Amniotic stem cell (primary cell): ENCODE measurements at places on chromosomes 16 and 17.

- no peak for DNase-seq
Observed at GRCh38 chr16:57348327-57348726, 10.3 kb upstream of the CCL22 start.

GRCh38 chr16:31875112-31875803 lies 1.7 kb downstream of the ZNF267 start:
- no peak for DNase-seq

DNA sequence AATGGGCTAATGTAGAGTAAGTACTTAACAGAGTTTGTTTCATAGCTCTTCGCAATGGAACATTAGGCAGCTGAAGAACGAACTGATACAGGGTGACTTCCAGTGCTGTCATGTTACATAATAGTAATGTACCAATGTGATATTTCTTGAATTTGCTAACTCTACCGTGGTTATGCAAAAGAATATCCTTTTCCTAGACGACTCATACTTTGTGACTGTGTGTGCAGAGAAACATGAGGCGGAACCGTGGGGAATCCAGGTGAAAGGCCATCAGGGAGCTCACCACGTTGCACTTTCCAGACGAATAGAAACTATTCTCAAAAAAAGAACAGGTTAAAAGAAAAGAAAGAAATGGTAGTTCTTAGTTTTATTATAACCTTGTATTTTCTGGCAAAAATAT lies 13.2 kb downstream of the NOB1 start:
- DNase-seq = no peak

GRCh38 chr17:13989138-13989537 lies 80.2 kb upstream of the COX10 start:
- no peak for DNase-seq

- DNase-seq = no peak
Observed at GRCh38 chr16:27318392-27319256, 4.8 kb downstream of the IL4R start.

- no peak for DNase-seq
Observed at GRCh38 chr17:80989586-80989913, 2.1 kb upstream of the CHMP6 start.

- DNase-seq = no peak
Observed at GRCh38 chr17:66406701-66407644, 104.6 kb downstream of the PRKCA start.

GRCh38 chr16:57019746-57020145 lies 30.4 kb downstream of the NLRC5 start:
- no peak for DNase-seq

GRCh38 chr16:19911747-19912454 lies 27.3 kb upstream of the GPRC5B start:
- no peak for DNase-seq

DNA sequence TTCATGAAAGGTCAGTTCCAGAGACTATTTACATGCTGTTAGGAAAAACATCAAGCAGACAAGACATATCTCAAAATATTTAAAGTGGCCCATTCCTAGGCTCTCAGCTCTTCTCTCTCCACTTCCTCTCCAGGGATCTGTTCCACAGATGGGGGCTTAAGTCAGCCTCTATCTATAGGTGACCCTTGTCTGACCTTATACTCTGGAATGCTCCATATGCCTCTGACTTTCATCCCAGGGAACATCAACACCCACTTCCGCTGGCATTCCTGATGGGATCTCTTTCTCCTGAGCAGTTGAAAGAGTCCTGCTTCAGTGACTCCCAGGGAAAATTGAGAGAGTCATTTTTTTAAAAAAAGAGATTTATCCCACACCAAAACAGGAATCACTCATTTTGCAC lies 11.5 kb upstream of the WIPI1 start:
- DNase-seq = no peak

- no peak for DNase-seq
Observed at GRCh38 chr16:17853958-17854357, 383.2 kb upstream of the XYLT1 start.

DNA sequence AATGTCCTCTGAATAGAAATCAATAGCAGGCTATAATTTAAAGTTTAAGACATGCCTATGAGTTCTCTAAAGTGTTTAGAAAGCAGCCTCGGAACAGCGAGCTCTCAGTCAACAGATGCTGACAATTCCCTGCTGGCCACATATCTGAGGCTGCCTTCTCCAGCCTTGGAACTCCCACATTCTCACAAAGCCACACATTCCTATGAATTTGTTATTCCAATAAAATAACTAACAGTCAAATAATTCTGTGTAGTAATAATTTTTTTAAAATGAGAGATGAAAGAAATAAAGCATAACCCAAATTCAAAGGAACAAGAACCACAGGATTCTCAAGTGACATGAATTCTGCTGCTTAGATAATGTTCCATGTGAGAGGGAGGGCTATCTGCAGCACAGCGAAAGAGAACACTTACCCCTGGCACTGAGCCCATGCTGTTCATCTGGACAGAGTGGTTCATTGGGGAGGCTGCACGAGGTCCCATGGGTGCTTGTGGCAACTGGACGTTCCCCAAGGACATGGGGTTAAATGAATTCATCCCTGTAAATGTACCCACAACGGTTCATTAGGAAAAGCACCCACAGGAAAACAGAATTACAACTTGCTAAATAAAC lies 56.9 kb upstream of the TRAP1 start:
- no peak for DNase-seq

GRCh38 chr17:31318298-31318801 lies 3.1 kb downstream of the EVI2A start:
- DNase-seq = no peak

- no peak for DNase-seq
Observed at GRCh38 chr17:65020284-65020683, 36.3 kb downstream of the GNA13 start.

DNA sequence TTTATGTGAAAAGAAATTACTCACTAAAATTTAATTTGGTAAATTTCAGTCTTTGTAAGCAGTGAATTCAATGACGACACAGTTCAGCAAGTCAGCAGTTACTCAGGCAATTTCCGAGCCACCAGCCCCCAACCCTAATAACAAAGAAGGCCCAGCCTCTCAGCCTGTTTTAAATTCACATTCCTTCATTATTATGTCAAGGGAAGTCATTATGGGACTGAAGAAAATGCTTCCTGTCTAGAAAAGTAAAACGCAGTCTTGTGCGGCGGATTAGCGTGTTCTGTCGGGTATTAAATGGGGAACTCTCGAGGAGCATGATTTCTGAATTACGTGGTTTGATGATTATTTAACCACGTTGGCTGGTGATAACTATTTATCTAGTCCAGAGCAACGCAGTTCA lies 177.6 kb downstream of the AIPL1 start:
- no peak for DNase-seq

- no peak for DNase-seq
Observed at GRCh38 chr17:57705921-57706695, 39.0 kb downstream of the CCDC182 start.

- no peak for DNase-seq
Observed at GRCh38 chr16:88467541-88467944, 14.5 kb downstream of the ZFPM1 start.

- DNase-seq = no peak
Observed at GRCh38 chr17:82565551-82565950, 46.0 kb downstream of the FOXK2 start.

DNA sequence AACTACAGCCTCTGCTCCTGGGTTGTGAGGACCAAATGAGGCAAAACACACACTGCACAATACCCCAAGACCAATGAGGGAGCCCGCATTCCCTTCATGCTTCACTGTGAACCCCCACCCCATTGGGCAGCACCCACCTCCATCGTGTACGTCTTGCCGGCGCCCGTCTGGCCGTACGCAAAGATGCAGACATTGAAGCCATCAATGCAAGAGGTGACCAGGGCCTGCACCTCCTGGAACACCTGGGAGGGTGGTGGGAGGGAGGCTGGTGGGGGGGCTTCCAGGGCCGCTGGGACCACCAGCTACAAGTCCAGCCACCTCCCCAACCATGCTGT lies 28.4 kb downstream of the KATNB1 start:
- no peak for DNase-seq

DNA sequence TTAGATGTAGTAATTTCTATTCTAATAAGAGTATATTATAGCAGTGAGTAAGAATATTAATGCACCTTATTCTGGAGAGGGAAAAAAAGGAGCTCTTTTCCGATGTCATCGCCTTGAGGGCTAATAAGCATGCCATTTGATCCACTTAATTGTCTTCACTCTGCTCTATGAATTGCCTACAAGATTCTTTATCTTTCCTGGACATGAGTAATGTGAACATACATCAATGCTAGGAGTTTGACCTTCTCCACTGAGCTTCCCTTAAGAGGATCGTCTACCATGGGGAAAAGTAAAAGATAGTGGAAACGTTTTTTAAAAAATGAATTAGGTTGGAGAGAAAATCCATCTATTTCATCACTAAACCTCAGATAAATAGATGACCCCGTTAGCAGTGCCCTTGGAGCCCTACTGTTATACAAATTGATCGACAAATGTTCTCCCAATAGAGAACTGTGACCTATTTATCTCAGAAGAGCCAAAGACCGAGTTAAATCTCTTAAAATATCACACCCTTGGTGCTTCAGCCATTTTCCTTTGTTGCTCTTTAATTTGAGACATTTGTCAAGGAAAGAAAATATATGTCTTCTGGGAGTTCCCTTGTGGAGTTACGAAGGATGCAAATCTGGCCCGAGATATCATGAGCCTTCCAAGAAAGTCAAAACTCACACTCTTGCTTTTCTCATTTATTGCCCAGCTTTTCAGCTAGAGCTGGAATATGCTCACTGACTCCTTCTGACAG lies 898.5 kb downstream of the KCNJ2 start:
- no peak for DNase-seq

GRCh38 chr17:13702266-13702665 lies 100.5 kb upstream of the HS3ST3A1 start:
- DNase-seq = no peak

DNA sequence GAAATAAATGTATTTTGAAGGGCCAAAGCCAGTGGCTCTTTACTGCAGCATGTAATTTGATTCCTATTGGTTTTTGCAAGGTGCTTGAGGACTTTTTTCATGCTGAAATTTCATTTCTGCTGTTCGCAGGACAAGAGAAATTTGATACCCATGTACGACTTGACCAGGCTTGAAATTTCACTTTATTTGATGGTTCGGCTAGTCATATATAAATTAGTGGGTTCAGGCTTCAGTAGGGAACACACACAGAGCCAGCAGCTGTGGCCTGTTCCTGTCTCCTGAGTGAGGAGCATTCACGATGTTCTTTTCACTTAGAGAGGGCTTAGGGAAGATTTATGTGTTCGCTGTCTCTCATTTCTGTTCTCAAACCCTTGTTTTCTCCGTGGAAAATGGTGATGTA lies 258.4 kb upstream of the CACNG5 start:
- DNase-seq = no peak

GRCh38 chr17:17422217-17422610 lies 54.6 kb upstream of the MED9 start:
- no peak for DNase-seq

GRCh38 chr16:85253084-85253941 lies 141.0 kb upstream of the CIBAR2 start:
- DNase-seq = no peak

GRCh38 chr17:71905376-71906031 lies 215.3 kb upstream of the SOX9 start:
- no peak for DNase-seq

DNA sequence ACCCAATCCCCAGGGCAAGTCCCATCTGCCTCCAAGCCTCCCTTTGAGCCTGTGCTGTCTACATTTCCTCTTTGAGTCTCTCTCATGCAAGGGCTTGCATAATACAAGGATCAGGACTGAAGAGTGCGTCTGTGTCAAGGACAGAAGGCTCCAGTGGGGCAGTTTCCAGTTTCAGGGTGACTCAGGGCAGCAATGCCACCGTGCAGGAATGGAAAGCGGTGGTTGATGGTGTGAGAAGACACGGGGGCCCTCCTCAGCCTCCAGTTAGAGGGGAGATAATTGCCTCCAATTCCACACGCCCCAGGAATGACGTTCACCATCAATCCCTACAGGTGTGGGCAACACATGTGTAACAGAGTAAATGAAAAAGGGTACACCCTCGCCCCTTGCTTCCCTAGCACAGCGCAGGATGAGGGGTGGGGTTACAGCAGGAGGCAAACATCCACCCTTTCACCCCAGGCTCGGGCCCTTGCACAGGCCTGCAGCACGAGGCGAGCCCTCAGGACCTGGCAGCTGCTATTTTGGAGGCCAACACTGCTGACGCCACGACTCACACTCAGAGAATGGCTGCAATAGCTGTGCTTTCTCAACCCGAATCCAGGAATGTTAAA lies 24.8 kb upstream of the SLC25A19 start:
- DNase-seq = no peak

- no peak for DNase-seq
Observed at GRCh38 chr16:68374246-68374805, 63.5 kb downstream of the PRMT7 start.

DNA sequence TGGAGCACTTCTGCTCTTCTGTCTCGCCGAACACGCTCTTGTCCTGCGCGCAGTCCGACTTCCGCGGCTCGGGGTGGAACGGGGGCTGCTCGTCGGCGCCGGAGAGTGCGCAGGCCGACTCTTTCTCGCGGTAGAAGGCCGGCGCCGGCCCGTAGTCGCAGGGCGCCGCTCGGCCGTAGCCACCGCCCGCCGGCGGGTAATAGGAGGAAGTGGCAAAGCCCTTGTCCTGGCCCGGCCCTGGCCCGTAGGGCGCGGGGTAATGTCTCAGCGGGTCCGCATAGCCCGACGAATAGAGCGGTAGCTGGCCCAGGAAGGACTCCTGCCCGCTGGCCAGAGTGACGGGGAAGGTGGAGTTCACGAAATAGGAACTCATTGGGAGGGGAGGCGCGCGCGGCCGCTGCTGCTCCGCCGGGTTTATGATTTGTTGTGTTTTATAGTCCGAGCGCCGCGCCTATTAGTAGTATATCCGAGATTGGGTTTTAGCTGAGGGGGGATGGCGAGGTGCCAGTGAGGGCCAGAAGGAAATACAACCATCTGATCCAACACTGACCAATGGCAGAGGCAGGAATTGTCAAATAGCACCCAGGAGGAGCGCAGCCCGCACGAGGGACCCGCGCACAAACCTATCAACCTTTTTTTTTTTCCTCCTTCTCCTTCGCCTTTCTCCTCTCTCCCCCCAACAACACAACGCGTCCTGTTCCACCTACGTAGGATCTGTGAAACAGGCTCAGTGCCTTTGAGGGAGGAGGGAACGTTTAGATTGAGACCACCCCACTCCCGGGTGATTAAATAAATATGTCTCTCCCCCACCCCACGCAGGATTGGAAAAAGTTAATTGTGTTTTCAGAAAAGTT lies 4.4 kb upstream of the HOXB5 start:
- no peak for DNase-seq

- no peak for DNase-seq
Observed at GRCh38 chr17:6496116-6496481, 51.8 kb downstream of the PIMREG start.

DNA sequence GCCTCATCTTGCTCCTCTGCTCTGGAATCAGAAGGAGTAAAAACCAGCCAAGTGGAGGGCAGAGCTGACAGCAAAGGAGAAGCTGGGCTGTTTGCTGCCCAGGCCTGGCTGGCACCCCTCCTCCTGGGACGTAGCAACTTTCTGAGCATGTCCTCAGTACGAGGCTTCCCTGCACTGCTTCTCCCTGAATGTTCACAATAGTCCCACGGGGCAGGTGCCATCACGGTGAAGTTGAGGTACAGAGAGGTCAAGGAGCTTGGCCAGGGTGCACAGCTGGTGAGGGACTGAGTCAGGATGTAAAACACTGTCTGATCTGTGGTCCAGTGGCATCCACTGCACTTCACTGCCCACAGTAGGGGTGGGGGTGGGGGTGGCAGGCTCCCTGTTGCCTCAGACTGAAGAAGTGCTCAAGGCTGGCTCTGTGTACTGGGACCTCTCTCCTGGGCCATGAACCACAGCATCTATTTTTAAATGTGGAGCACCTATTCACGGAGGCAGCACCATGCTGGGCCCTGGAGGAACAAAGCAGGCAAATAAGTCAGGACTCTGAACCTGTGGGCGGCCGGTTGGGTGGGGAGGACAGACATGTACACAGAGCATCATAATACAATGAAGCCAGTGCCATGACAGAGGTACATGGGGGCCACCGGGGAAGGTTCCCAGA lies 369.5 kb downstream of the SEC14L1 start:
- DNase-seq = no peak
